Cardiac muscle cell (in vitro differentiated cells and primary cell): ENCODE measurements at places on chromosomes 2 and 18. TPM values are rescaled to one million over a fixed set of nuclear protein-coding genes. Genes with fewer than 3 reads are reported as not detected.

AQP12B gene
- 0.50 TPM in 1 of 2 replicates, not detected in the other for polyA plus RNA-seq

RNU2-63P gene
- 1.7 TPM in 1 of 2 replicates, not detected in the other for polyA plus RNA-seq

CCDC141 gene
- polyA plus RNA-seq, result 134 and 260 TPM in 2 replicates

KIF1A gene
- polyA plus RNA-seq, result 4.3 and 6.3 TPM in 2 replicates

SLC4A3 gene
- 42.9 and 47.7 TPM in 2 replicates for polyA plus RNA-seq

HOXD1 gene
- not detected in 2 replicates for polyA plus RNA-seq

SGPP2 gene
- 11.6 and 16.2 TPM in 2 replicates for polyA plus RNA-seq

TMEM200C gene
- 13.5 and 18.2 TPM in 2 replicates for polyA plus RNA-seq

ZDBF2 gene
- 4.3 and 10.3 TPM in 2 replicates for polyA plus RNA-seq

MC4R gene
- 1.1 and 2.5 TPM in 2 replicates for polyA plus RNA-seq

COL4A4 gene
- 0.07 and 0.16 TPM in 2 replicates for polyA plus RNA-seq

DSG2 gene
- polyA plus RNA-seq, result 34.1 and 55.1 TPM in 2 replicates

TRIB2 gene
- 42.3 and 62.9 TPM in 2 replicates for polyA plus RNA-seq

LOXHD1 gene
- 0.32 TPM in 1 of 2 replicates, not detected in the other for polyA plus RNA-seq

ABCB6 gene
- polyA plus RNA-seq, result 24.2 and 32.9 TPM in 2 replicates

FOXI3 gene
- not detected in 2 replicates for polyA plus RNA-seq

SCN3A gene
- polyA plus RNA-seq, result 0.06 TPM in 1 of 2 replicates, not detected in the other

CRYBA2 gene
- polyA plus RNA-seq, result not detected in 2 replicates

CREG2 gene
- polyA plus RNA-seq, result 2.2 and 4.1 TPM in 2 replicates

- DNase-seq, result no peak
Observed at GRCh38 chr2:84534225-84534624, 17.9 kb downstream of the DNAH6 start.

- no peak for DNase-seq
Observed at GRCh38 chr2:199777916-199778315, 73.1 kb downstream of the FTCDNL1 start.

DNA sequence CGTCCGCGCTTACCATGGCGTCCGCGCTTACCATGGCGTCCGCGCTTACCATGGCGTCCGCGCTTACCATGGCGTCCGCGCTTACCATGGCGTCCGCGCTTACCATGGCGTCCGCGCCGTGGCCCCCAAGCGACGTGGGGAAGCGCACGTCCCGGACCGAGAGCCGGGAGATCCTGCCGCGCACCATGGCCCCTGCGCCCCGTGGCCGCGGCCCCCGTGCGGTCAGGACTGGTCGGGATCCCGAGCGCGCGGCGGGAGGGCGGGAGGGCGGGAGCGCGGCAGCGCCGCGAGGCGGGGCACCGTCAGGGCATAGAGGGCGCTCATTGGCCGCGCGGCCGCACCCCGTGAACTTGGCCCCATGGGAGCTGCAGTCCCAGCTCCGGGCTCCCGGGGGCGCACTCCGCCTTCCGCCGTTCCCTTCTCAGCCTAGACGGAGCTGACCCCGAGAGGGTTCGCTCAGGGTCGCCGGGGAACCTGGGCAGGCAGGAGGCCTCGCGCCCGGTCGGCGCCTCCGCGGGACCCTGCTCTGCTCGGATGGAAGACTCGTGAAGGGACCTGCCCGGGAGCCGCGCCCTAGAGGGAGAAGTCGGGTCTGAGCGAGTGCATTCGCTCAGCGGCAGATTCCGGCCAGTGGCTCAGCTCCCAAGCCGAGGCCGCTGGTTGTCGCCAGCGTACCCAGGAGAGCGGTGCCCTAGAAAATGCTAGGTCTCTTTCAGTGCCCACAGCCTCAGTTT is at the start of gene ENOSF1:
TSS of gene ENOSF1 (minus strand) at position 230 of the 734 bp plus-strand sequence. CDS start at position 187, 43 bp downstream.
- DNase-seq, result peak; percentile 94

GRCh38 chr2:143294068-143294467 is 164.8 kb downstream of the ARHGAP15 start:
- no peak for DNase-seq

DNA sequence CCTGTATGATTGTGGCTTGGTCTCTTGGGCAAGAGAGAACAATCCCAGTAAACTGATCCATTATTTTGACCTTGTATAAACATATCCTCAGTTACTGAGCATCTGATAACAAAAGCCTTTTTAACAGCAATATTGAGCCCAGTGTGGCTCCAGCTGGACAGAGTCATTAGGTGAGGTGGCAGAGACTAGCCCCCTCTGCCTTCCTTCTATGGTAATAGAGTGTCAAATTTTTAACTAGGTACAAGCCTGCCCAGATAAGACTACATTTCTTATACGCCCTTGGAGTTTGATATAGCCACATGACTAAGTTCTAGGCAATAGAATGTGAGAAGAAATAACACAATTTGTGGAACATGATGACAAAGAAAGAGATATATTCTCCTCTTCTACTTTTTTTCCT is 56.2 kb downstream of the HNMT start:
- no peak for DNase-seq

DNA sequence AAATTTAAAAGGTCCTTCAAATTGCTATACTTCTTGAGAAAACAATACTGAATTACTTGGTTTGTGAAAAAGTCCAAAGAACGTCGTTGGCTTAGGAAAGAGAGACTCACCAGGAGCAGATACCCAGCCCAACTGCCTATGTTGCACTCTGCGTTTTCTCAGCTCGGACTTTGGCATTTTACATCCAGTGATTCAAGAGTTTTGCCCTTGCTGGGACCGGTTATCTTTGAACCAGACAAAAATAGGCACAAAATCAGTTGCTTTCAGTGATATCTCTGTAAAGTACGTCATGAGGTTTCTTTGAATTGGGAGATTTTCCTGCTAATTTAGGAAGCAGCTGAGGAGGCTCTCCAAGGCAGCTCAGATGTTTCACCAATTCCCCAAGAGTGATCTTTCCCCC is 29.3 kb downstream of the FHOD3 start:
- DNase-seq, result peak; percentile 69

DNA sequence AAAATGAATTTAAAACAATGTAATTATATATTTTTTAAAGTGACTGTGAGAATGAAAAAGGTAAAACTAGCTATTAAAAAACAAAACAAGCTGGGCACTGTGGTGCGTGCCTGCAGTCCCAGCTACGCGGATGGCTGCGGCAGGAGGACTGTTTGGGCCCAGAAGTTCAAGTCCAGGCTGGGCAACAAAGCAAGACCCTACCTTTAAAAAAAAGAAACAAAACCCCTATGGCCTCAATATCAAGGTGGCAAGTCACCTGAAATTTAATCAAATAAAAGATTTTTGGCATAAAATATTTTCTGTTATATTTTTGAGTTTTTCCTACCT is 46.9 kb upstream of the STRN start:
- DNase-seq, result no peak

GRCh38 chr2:205324355-205324754 is 357.9 kb upstream of the NRP2 start:
- no peak for DNase-seq

- DNase-seq, result no peak
Observed at GRCh38 chr18:77250926-77251729, 1.5 kb downstream of the GALR1 start.

GRCh38 chr18:61274416-61274960 is 58.7 kb upstream of the CDH20 start:
- DNase-seq, result no peak

- DNase-seq, result no peak
Observed at GRCh38 chr2:159982270-159982669, 80.1 kb downstream of the PLA2R1 start.

- DNase-seq, result peak; percentile 36
Observed at GRCh38 chr2:239499726-239500573, 99.1 kb upstream of the HDAC4 start.

- no peak for DNase-seq
Observed at GRCh38 chr2:112821682-112822081, 14.9 kb downstream of the IL1B start.

DNA sequence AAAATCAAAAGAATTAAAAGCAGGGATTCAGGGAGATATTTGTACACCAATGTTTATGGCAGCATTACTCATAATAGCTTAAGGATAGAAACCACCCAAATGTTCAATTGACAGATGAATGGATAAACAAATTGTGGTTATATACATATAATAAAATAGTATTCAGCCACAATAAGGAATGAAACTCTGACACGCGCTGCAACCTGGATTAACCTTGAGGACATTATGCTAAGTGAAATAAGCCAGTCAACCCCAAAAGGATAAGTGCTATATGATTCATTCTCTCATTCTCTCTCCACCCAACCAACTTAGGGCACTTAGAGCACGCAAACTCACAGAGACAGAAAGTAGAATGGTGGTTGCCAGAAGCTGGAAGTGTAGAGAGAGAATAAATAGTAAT is 216.8 kb upstream of the SLC14A2 start:
- no peak for DNase-seq

- no peak for DNase-seq
Observed at GRCh38 chr2:38284971-38285370, 92.1 kb downstream of the ATL2 start.

DNA sequence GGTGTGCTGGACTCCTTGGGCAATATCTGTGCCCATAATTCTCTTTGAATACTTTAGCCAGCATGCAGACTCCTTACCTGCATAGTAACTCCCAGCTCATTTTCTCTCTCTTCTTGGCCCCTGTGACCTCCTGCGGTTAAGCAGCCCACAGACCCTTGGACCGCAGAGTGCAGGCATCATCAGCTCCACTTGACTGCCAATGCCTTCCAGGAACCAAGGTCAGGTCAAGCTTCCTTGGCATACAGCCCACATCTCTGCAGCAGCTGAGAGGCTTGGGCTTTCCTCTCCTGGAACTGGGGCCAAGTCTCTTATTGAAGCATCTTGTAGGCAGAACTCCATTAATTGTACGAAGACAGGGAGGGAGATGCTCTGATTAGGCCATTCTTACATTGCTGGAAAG is 130.1 kb upstream of the PIEZO2 start:
- DNase-seq, result peak; percentile 30

GRCh38 chr18:31050635-31051034 is 8.1 kb upstream of the DSC3 start:
- DNase-seq, result no peak

DNA sequence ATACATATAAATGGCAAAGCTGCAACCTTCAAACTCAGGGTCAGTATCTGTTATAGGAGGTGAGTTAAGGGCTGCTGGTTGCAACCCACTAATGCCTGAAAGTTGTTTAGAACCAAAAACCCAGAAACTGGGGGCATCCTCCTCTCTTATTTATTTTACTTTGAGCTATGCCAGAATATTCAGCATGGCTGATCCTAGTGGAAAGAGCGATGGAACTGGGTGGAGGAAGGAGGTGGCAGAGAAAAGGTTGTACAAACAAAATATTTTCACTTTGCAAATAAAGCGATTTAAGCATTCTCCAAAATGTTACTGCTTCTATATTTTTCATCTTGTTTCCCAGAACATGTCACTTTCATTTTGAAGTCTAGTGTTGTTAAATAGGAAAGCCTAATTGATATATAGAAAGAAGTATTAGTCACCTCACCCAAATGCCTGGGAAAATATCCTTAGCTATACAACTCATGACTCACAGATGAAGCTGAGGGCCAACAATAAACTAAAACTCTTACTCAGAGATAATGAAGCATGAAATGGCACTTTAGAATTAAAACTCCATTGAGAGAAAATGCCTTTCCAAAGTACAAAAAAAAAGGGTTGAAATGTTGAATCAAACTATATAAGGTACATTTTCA is 251.4 kb upstream of the UBE2E3 start:
- DNase-seq, result no peak

DNA sequence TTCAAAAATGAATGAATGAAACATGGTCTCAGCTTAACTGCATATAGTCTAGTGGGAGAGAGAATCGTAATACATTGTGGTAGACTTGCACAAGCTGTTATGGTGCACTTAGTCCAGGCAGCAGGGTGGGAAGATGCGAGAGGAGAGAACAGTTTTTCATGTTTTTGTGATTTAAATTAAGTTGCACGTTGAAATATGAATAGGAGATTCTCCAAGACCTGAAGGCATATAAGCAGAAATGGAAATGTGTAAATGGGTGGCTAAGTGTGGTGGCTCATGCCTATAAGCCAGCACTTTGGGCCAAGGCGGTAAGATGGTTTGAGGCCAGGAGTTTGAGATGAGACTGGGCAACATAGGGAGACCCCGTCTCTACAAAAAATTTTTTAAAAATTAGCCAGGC is 60.5 kb downstream of the TMEM185B start:
- no peak for DNase-seq

DNA sequence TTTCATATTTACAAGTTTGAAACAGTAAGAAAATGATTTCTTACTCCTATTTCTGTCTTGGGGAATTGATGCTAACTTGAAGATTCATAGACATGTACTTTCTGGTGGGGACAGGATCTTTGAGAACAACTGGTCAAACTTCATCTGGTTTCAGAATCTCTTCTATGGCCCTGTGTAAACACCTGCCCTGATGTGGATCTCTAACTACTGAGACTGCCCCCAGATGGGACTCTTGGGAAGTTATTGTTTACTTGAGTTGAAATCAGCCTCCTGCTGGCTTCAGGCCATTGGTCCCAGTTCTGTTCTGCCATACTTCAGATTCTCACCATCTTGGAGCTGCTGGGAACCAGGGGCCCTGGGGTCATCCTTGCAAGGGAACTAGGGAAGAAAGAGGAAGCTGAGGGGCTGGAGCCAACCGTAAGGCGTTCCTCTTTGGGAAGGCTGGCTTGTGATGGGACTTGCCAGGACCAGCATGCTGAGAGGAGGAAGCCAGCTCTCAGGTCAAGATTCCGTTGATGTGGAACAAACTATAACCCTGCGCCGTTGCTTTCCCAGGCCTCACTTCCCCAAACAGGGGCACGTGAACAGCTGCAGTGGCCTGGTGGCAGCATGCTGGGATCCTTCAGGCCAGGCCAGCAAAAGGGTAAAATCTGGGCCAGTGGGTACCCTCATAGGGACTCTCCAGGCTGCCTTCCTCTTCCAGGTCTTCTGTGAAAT is 135.5 kb upstream of the CXCR4 start:
- no peak for DNase-seq

- DNase-seq, result no peak
Observed at GRCh38 chr2:68692511-68692910, 42.1 kb upstream of the ARHGAP25 start.

DNA sequence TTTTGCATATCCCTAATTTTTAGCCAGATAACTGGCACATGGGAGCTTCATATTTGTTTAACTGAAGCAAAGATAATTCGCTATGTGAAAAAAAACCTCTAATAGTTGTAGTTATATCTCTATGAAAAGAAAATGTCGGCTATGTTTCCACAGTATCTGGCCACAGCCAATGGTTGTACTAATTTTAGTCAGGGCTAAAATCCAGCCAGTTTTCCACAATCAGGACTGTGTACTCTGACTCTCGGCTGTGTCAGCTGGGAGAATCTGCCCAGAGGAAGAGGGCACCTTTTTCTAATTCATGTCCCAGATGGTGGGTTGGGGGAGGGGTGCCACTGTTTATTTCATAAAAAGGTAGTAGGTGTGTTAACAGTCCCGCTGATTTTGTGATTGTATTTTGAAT is 38.8 kb downstream of the STRADB start:
- DNase-seq, result no peak

GRCh38 chr2:17543131-17543660 is 2.7 kb downstream of the VSNL1 start:
- DNase-seq, result no peak

DNA sequence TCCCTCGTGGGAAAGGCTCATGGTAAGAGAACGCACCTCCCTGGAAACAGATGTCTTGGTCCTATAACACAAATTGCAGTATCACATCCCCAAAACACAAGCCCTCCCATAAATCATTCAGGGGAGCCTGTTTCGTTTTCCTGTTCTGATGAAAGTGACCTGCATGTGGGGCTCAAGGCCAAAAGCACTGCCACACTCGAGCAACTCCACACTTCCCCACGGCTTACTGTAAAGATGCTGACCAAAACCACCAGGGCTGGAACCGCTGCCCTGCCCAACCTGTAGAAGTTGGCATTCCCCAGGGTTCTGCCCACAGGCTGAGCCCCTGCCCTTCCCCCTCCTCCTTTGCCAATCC is 139.7 kb downstream of the BCL11A start:
- no peak for DNase-seq

GRCh38 chr2:67752969-67753368 is 309.8 kb downstream of the C1D start:
- peak; percentile 42 for DNase-seq

GRCh38 chr18:69725009-69725408 is 222.7 kb downstream of the CD226 start:
- DNase-seq, result no peak
